ENCODE measurements at places on chromosomes 12 and 14.

DNA sequence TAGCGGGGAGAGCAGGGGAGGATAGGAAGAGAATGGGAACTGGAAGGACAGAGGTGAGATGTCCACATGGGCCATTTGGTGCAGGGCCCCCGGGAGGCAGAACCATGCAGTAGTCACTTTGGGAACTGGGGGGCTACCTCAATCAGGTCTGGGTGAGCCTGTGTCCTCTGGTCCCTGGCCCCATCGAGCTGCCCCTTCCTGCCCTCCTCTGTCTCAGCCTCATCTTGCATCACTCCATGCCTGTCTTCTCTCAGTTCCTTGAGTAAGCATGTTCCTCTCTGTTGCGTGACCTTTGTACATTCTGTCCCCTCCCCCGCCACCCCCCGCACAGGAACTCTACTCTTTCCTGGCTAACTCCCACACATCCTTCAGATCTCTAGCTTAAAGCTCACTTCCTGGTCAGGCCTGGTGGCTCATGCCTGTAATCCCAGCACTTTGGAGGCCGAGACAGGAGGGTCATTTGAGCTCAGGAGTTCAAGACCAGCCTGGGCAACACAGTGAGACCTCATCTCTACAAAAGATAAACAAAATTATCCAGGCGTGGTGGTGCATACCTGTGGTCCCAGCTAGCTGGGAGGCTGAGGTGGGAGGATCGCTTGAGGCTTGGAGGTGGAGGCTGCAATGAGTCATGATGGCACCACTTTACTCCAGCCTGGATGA, 23.2 kb downstream of the FOS start:
- DNase-seq: no peak

- no peak for DNase-seq
These were observed 131.5 kb downstream of the CHST11 start for GRCh38 chr12:104588047-104588920.

- no peak for DNase-seq
These were observed 58.3 kb upstream of the EEA1 start for GRCh38 chr12:92987362-92987761.

DNA sequence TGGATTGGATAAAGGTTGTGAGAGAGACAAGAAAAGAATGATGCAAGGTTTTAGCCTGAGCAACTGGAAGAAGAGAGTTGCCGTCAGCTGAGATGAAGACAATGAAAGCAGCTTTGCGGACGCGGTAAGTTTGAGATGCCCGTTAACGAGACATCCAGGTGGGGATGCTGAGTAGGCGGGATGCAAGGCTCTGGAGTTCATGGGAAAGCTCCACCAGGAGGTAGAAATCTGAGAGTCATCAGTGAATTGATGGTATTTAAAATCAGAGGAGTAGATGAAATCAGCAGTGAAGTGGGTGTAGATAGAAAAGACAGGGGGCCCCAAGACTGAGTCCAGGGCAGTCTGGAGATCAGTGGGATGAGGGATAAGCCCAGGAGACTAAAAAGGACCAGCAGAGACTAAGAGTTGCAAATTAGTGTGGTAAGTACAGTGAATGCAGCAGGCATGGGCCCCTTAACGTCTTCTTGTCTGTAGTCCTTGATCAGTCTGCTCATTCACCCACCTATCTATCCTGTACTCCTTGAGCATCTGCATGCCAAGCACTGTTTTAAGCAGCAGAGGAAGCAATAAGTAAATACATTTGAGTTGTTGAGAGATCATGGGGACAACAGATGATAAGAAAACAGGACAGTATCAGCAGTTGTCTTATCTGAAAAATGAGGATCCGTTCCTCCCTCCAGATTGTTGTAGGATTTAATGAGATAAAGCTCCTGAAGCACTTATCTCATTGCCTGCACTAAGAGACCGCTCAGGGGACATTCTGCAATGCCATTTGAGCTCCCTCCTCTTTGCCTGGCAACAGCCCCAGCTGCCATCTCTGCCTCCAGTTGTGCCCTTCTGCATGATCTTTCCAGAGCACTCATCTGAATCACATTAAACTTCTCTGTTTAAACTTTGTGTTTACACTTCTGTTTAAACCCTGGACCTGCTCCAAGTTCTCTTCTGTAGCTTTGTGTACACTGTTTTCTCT, 91.5 kb downstream of the APAF1 start:
- no peak for DNase-seq

DNA sequence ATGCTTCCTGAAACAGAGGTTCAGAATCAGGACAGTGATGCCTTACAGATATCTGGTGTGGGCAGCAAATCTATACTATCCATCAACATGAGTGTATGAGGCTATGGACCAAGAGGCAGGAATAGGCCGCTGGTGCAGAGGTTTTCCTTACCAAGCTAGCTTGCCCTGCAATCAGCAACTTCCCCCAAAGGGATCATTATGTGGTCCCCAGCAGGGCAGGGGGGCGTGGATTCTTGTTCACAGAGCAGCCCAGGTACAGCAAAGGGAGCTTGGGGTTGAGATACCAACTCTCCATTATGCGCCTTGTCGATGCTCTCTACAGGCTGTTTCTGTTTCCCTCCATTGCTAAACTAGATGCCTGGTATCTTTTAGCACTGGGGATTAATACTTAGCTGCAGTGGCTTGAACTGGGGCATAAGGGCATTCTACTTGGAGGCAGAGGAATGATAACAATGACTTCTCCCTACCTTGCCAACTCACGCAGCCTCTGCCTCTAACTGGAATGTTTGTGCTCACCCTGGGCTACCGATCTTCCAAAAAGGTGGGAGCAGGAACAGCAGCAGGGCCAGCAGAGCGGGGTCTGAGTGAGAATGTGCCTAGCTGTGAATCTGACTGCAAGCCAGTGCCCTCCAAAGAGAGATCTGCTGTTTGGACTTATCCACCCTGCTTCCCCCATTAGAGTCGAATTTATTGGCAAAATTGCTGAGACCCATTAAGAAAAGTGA, 10.3 kb upstream of the KRT1 start:
- DNase-seq: no peak

GRCh38 chr12:95418142-95418541, 55.8 kb upstream of the METAP2 start:
- DNase-seq: no peak

- DNase-seq: no peak
These were observed 207.8 kb upstream of the FAR2 start for GRCh38 chr12:28941248-28941647.

DNA sequence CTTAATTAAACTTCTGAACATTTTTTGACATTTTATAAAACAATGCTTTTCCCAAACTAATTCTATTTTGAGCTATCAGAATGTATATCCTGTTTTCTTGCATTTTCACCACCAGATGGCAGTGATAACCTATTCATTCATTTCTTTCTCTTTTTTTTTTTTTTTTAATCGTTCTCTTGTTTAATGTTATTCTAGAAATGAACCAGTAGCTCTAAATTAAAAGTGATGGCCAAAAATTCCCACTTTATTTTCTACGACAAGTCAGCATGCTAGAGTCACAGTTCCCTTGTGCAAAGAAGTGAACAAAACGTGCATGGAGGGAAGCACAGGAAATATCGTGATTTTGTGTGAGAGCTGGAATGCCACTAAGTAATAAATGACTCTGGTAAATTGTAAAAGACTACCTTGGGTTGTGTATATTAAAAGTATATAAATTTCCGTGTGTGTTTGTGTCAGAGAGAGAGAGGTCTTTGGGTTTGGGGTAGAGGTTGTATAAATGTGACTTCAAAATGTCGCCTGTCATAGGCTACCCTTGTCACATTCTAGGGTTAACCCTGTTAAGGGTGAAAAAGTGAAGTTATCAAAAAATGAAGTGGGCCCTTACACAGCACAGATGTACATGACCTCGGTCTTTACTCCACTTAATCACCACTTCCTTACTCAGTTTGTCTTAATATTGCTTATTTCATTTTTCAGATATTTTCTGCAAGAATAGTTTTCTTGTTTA, 40.4 kb upstream of the LDHB start:
- no peak for DNase-seq

- no peak for DNase-seq
These were observed 1.5 kb upstream of the LGALS3 start for GRCh38 chr14:55127460-55127951.

- DNase-seq: no peak
These were observed 257.3 kb downstream of the GRIN2B start for GRCh38 chr12:13724136-13724535.

DNA sequence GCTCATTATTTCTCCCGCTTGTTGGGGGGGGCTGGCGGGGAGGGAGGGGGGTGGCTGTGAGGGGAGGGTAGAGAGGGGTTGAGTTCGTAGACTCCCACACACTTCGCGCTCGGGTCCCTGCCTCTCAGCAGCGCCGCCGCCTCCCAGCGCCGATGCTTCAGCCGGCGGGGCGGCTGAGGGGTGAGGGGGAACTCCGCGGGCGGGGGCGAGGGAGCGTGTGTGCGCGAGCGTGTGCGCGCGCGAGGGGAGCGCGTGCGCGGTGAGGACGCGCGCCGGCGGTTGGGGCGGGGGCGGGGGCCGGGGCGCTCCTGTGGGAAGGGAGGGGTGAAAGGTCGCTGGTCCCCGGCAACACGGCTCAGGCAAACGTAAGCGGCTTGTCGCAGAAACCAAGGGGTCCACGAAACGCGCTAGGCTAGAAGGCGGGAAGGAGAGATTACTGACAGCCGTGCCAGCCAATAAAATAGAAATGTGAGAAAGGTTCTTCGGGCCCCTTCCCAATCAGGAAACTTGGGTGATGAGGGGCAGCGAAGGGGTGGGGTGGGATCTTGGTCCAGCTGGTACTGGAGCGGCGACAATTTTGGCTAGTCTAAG, 343 bp upstream of the NOVA1 start:
- DNase-seq: no peak

Data from activated T-cell treated with anti-CD3 and anti-CD28 coated beads for 24 hours (primary cell).